ENCODE measurements at places on chromosomes 4 and X. TPM values are rescaled to one million over a fixed set of nuclear protein-coding genes. Genes with fewer than 3 reads are reported as not detected.

ELF4 gene
- 11.2 TPM for total RNA-seq

PDLIM3 gene
- total RNA-seq: 6.4 TPM

TEX11 gene
- not detected for total RNA-seq

ERAS gene
- total RNA-seq: not detected

FGFR3 gene
- total RNA-seq: 150 TPM

F8A2 gene
- not detected for total RNA-seq

TCEAL7 gene
- 0.16 TPM for total RNA-seq

ABCG2 gene
- total RNA-seq: 0.92 TPM

PARM1 gene
- total RNA-seq: 1.8 TPM

POU4F2 gene
- total RNA-seq: not detected

KCNE5 gene
- total RNA-seq: not detected

CTAG1A gene
- not detected for total RNA-seq

OPRPN gene
- not detected for total RNA-seq

LONRF3 gene
- total RNA-seq: 0.16 TPM

ARMCX6 gene
- total RNA-seq: 27.9 TPM

PASD1 gene
- not detected for total RNA-seq

SATL1 gene
- not detected for total RNA-seq

TENM3 gene
- total RNA-seq: 3.6 TPM

TRAM1L1 gene
- 0.36 TPM for total RNA-seq

NXF2 gene
- total RNA-seq: not detected

TRPC3 gene
- total RNA-seq: not detected

RIPPLY1 gene
- total RNA-seq: not detected

GIMD1 gene
- not detected for total RNA-seq

NAT8L gene
- 0.04 TPM for total RNA-seq

ARHGAP36 gene
- total RNA-seq: not detected

COL4A6 gene
- total RNA-seq: 3.1 TPM

GAGE12D gene
- not detected for total RNA-seq

SHROOM2 gene
- total RNA-seq: 7.7 TPM
